ENCODE measurements at places on chromosomes 11 and 22.

DNA sequence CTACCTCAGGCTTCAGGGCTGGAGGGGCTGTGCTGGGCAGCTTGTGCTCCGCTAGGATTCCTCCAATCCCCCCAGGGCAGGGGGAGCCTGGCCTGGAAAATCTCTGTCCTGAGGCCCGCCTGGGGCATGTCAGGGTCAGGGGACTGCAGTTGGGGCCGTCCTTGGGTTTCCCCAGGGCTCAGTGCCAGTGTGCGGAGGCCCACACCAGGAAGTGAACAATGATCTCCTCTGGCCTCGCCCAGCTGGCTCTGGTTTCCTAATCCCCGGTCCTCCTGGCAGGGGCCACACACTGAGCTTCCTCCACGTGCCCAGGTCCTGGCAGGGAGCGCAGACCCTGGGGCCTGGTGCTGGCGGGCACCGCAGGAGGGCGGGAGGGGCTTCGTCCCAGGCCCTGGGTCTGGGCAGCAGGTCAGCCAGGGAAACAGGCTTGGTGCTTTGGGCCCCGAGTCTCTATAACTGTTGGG, 1.4 kb upstream of the MUC2 start:
- no peak for DNase-seq

DNA sequence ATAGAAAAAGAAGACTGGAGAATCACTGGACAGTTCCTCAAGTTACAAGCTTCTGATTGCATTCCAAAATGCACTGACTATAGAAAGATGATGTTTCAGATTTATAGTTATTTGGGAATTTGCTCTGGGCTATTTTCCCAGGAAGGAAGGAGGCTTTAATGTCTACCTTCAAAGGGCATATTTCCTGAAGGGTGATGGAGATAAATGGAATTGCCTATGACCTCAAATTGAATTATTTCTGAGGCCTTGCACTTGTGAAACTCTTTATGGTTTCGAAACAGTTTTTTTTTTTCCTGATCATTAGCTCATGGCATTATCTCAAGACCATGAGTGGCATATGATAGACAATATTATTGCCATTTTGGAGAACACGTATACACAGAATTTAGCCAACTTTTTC, 333.9 kb downstream of the METTL15 start:
- DNase-seq: no peak

- DNase-seq: no peak
These were observed 533.6 kb upstream of the API5 start for GRCh38 chr11:42778193-42778592.

DNA sequence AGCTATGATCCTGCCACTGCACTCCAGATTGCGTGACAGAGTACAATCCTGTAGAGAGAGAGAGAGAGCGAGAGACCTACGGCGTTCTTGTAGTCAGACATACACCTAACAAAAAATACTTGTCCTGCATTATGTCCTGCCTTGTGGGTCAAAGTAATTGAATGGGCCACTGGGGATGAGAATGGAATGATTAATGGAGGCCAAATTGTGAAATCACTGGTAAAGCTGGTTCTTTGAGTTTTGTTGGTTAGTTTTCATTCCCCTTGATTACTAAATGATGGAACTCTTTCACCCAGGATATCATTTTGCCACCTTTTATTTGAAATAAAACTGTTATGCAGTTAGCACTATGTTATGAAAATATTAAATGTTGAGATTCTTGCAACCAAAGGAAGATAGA, 18.7 kb downstream of the GAS2 start:
- DNase-seq: no peak

DNA sequence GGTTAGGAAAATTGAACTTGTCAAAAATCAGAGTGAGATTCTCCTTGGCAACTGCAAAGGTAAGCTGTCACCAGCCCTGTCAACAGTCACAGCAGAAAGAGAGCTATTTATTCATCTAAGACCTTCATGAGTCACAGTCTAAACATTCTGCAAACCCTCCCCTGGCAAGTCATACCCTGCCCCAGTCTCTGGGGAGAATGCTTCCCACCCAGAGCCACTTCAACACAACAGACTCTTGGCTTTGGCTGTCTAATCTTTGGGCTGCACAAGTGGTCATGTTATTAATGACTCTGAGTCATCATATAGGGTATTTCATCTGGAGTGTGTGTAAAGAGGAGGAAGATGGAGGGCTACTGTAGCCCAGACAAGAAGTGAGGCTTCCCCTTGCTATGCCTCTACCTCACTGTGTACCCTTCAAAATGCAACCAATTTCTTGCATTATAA, 153.4 kb downstream of the CCDC34 start:
- DNase-seq: no peak

GRCh38 chr11:130400781-130401483, 27.5 kb downstream of the ADAMTS8 start:
- no peak for DNase-seq

DNA sequence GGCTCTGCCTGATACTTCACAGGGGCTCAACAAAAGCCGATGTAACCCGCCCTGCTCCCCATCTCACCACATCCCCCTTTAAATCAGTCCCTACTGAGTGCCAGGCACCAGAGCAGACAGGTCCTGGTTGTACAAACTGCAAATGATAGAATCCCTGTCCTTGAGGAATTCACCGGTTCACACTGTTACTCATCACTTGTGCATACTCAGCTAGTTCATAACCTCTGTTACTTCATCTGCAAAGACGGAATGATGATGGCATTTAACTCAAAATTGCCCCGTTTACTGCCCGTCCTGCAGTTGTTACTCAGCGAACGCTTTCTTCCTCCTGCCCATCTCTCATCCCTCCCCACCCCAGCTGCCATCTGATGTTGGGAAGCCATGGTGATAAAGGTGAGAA, 384.7 kb downstream of the OPCML start:
- DNase-seq: no peak

DNA sequence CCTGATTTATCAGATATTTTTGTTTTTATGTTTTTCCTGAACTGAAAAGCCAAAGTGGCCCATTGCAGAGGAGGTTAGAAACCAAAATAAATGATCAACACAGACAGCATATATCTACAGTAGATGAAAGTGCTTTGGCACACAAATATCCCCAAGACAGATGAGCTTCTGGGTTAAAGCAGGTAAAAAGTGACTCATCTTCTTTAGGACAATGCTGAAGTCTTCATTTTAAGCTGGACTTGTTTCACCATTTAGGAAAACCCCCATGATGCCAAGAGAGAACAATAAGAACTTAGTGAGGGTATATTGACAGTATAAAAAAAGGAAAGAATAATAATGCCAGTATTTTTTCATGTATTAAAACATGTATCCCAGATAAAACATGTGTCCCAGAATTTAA, 100.8 kb upstream of the OR9G4 start:
- no peak for DNase-seq

DNA sequence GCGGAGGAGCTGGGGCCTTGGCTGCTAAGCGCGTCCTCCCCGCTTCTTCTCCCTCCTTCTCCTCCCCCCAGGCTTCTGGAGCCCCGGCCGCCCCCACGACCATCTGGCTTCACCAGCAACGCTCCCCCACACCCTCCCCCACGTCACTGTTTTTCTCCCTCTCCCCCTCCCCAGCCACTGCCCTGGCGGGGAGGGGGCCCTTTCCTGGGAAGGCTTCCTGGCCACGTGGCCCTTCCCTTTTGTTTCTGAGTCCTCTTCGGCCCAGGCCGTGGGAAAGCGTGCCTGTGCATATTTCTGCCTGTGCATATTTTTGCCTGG, 27.7 kb downstream of the RTN4R start:
- DNase-seq: peak; percentile 76

- no peak for DNase-seq
These were observed 370.5 kb downstream of the CNTN5 start for GRCh38 chr11:99391245-99391644.

DNA sequence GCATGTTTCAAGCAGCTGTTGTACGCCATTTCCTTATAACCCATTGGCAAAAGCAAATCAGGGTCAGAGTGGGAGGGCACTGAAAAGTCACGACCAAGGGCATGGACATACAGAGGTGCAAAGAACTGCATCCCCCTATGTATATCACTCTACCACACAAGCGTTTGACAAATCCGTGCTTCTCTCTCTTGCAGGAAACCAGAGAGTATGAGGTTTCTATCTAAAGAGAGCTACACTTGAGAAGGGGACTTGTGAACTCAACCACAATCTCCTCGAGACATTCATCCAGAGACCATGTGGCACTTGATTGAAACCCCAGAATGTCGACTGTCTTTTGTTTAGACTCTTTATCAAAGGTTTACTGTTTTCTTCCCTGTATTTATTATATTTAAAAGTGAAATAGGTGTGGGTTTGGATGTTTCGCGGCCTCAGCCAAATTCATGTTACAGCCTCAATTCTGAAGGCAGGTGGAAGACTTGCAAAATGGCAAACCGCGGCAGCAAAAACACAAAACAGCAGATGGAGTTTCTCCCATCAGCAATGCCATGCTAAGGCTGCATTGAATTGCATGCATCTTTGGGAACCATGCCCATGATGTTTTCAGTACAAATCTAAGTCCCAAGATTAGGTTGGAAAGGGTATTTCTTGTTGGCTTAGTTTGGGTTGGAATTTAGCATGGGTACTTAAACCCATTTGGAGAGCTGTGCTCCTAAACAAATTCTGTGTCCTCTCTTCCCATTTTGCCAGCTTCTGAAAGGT, 48.8 kb upstream of the ASPHD2 start:
- DNase-seq: no peak

- DNase-seq: no peak
These were observed 986.5 kb downstream of the TBC1D22A start for GRCh38 chr22:47748957-47749356.

- DNase-seq: no peak
These were observed 175.2 kb downstream of the DBX1 start for GRCh38 chr11:19985111-19985510.

- DNase-seq: no peak
These were observed 7.4 kb downstream of the DUSP8 start for GRCh38 chr11:1564535-1565172.

GRCh38 chr11:105960252-105961245, 61.5 kb downstream of the MSANTD4 start:
- no peak for DNase-seq

DNA sequence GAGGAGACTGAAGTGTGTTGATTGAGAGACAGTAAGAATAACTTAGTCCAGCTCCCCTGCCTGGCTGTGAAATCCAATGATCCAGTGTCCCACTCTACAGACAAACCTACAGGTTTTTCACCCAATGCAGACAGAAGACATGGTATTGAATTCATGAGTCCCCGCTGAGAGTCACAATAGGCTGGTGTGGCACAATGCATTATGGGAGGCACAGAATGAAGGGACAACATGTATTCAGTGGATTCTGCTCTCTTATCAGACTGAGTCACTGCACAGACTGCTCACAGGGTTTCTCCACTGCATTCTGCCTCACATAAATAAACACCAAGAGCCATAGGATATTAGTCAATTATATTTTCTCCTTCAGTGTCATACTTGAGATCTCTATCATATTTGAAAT, 55.2 kb upstream of the TOP3B start:
- no peak for DNase-seq

DNA sequence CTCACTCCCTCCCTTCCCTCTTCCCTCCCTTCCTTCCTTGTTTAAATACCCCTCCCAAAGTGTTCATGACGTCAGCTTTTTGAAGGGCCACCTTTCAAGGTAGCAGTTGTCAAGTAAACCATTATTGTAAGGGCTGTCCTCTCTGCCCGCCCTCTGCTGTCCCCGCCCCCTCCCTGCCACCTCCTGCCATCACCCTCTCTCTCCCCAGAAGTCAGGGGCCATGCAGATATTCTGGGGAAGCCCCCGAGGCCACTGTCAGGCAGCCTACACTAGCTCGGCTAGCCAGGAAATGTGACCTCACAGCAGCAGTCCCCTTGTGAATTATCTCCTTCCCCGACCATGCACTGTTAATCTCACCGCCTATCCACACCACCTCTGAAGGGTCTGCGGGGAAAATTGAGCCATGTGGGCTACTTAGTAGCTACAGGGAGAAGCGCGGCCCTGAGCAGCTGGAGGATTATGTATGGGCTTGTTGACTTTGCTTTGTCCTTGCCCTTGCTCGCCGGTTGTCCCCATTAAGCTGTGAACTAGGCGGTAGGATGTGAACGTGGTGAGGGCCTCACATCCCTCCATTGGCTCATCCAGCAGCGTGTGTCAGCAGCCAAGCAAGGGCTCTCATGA, 42.1 kb upstream of the ATXN10 start:
- no peak for DNase-seq

- DNase-seq: no peak
These were observed 988 bp downstream of the TNRC6B start for GRCh38 chr22:40178417-40179409.

DNA sequence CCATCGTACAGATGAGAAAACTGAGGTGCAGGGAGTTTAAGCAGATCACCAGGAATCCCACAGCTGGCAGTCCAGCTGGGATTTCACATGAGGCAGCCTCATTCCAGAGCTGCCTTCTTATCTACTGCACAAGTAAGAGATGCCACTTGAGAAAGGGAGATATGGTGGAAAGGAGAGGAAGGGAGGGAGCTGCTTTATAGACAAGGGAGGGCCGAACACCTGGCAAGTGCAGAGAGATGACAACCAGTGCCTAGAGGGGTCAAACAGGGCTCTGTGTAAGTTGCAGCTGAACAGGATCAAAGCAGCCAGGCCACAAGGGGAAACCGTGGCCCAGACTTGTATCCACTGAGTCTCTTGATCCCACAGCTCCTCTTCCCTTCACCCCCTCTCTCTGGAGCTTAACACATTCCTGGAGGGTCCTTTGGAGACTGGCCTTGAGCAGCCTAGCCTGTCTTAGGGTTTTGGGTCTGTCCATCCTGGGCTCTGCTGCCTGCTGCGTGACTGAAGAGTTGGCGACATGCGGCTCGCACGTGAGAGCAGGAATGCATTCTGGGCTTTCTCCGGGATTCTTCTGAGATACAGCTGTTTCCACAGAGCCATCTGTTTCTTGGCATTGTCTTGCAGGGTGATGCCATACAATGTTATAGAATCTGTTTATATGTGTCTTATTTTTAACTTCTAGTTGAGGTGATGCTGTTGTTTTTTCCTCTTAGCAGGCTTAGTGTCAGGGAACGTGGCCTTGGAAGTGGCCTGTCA, 268.5 kb upstream of the SYN3 start:
- DNase-seq: no peak

DNA sequence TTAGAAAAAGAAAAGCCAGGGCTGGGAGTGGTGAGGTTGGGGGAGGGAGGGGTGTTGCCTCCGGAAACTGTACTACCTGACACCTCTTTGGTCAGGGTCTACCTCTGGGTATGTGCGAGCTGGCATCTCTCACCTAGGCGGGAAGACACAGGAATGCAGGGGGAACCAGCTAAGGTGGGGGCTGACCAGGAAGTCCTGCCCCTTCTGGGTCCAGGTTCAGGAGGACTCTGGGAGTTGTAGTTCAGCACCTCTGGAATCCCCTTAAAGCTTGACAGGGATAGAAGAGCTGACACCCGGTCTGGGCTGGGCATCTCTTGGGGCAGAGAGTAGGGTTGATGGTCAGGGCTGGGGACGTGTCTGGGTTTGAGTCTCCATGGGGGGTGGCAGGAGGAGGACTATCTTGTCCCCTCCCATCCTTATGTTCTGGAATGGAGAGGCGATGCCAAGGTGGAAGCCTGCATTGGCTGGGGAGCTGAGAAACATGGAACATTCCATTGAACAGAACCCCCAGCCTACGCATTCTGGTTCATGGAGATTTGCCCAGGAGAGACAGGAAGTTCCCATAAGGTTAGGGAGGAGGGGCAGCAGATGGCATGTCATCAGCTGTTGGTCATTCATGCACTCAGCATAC, 2.1 kb upstream of the KIAA1671 start:
- DNase-seq: no peak

- DNase-seq: no peak
These were observed 28.6 kb upstream of the NCAM1 start for GRCh38 chr11:112932593-112932992.
